Stimulated activated CD4-positive, alpha-beta T cell treated with anti-CD3 and anti-CD28 coated beads, Interleukin-4, amount 100 ng/mL, for 4 hours (primary cell): ENCODE measurements at places on chromosomes 12 and 14.

DNA sequence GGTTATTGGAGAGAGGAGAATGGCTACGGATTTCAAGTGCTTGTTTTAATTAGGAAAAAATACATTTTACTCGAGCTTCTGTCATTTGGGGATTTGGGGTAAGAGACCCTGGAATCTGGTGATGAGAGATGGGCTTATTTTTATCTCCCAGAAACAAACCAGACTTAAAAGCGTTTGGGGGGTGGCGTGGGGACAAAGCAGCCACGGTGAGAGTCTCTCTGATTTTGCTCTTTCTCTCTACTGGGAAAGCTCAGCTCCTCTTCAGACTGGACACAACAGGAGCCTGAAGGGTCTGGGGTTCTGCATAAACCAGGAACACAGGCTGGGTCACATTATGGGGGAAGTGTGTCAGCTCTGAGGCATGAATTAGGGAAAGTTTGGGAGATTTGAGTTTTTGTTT is 3.8 kb downstream of the VSX2 start:
- no peak for DNase-seq

- DNase-seq: no peak
Measured at GRCh38 chr12:89345830-89346740, 6.2 kb downstream of the DUSP6 start.

GRCh38 chr12:125249932-125250331 is 184.7 kb downstream of the AACS start:
- DNase-seq: no peak

DNA sequence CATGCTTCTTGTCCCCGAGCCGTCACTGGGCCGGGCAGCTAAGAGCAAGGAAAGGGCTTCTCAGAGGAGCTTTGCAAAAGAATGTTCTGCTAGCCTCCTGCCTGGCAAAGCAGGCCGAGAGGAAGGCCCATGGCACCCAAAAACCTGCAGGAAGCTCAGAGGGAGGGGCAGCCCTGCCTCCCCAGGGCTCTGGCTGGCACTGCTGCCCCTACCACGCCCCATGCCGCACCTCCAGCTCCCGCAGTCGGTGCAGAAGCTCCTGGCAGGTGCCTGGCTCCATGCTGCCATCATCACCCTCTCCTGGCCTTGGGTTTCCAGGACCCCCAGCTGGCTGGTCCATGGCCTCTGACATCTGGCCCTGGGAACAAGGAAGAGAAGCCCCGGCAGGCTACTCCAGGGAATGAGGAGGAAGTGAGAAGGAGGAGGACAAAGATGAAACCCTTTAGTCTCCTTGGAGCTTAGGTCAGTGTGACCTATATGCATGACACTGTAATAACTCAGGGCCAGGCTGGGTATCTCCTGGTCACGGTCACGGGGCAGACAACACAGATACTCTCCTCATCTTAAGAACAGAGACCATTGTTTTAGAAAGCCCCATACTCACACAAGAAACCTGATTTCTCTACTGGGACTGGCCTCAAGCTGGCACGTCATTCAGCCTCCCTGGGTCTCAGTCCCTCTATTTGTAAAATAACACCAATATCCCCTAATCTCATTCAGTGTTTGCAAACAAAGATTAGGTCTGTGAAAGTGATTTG is 24.3 kb downstream of the NCKAP5L start:
- DNase-seq: no peak

DNA sequence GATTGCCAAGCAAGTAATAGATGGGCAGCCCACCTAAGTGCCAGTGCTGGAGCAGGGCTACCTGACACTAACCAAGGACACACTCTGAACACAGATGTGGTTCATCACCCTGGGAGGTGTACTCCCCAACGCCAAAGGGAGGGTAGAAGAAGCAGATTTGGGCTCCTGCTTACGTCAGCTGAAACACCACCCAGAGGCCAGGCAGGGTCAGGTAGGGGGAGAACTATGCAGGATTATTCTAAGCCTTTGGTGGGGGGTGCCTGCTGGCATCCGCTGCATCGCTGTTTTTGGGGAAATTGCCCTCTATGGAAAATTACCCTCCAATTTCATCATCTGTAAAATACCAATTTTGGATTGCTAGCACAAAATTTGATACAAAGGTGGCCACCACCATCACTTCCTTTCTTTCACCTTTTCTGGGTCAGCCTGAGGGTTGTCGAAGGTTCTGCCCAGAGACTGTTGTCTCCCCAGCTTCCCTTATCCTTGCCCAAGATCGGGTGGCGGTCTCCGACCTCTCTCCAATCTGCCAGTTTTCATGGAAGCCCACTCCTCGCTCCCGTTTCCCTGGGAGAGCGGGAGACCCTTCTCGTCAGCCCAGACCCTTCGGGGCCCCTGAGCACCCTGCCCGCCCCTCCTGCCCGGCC is 535 bp downstream of the BIN2 start:
- peak; percentile 45 for DNase-seq

GRCh38 chr12:82440885-82441284 is 82.6 kb downstream of the METTL25 start:
- no peak for DNase-seq

DNA sequence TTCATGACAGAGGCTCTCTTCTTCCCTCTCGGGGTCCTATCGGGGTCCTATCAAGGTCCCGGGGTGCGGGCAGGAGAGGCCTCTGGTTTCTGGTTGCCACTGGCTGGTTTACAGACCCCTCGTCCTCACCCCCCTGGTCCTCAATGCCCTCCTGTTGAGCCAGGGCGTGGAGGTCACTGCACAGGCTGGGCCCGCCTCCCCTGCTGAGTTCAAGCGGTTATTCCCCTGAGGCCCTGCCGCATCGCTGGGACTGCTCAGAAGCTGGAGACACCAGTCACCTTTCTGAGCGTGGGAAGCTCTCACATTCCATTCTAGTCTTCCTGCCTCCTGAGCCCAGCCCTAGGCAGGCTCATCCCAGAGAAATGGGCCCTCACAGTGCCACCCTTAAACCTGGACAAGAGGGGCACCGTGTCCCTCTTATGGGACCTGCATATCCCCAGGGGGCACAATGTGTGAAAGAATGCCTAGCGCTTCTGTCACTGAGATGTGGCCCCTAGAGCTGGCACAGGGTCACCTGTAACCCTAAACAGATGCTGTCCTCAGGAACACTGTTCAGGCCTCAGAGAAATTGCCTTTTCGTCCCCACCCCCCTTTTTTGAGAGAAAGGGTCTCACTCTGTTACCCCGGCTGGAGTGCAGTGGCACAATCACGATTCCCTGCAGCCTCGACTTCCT is 177.7 kb upstream of the RGS6 start:
- DNase-seq: no peak

DNA sequence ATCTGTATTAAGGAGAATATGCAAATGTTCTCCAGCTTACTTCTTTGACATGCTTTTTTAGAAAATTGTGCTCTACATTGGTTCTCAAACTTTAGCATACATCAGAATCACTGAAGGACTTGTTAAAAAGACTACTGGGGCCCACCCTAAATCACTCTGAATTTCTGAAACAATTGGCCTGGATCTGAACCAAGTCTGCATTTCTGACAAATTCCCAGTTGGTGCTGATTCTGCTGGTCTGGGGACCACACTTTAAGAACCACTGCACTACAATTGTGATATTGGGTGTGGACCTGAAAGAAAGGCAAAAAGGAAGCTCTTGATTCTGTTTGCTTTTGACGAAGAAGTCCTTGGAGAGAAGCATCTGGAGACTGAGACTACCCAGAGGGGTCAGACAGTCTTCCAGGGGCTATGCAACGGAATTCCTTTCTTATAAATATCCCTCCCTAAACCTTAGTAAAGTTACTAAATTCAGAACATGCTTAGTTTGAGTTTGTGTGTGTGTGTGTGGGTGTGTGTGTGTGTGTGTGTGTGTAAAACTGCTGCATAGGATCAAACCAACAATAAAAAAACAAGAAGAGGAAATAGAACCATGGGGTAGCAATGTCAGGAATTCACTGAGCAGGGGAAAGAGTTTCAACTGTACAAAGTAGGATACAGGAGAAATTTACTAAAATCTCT is 36.8 kb downstream of the EAPP start:
- no peak for DNase-seq

DNA sequence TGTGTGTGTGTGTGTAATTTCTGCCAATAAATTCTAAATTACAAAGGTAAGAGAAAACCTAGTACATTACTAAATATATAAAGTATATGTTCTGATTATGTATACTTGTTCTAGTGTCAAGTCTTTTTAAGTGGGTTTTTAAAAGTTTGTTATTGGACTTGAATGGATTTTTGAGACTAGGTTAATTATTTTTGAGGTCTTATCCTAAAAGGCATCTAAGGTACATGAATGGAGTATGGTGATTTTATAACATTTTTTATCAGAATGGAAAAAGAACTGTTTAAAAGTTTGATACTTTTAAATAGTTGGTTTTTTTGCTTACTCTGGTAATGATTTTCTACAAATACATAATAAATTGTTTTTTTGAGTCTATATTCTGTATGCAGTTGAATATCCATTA is 22.5 kb upstream of the TMPRSS12 start:
- DNase-seq: no peak

DNA sequence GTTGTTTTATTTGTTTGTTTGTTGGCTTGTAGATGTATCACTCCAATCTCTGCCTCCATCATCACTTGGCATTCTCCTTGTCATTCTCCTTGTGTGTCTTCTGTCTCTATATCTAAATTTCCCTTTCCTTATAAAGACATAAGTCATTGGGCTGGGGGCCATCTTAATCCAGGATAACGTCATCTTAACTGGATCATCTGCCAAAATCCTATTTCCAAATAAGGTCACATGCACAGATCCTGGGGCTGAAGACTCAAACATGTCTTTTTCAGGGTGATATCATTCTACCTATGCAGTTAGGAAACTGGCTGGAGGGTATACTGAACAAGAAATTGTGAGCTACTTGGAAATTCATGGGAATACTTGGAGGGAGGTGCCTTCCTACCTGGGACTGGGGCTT is 8.7 kb upstream of the CCDC60 start:
- no peak for DNase-seq
